Mesendoderm (in vitro differentiated cells): ENCODE measurements at places on chromosomes 7 and 10.
A peak's percentile ranks its signal among the peaks of the same experiment; 100 is the strongest.

DNA sequence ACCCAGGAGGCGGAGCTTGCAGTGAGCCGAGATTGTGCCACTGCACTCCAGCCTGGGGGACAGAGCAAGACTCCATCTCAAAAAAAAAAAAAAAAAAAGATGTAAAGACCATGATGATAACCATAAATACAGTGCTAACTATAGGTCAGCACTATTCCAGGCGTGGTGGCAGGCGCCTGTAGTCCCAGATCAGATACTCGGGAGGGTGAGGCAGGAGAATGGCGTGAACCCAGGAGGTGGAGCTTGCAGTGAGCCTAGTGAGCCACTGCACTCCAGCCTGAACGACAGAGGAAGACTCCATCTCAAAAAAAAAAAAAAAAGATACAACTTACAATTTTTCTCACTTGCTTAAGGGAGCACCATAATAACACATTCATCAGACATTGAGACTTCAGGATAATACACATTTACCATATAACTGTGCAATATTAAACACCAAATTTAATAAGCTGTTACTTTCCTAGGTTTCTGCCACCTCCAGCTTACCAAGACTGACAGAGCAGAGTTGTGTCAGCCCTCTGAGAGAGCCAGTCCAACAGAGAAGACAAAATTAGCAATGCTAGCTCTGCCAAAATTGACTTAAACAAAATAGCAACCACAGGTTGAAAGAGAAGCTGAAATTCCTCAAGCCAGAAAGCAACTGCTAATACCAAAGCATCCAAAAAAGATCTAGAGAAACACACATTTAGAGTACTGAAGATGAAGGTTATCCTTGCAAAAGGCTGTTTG lies 8.2 kb downstream of the DNA2 start:
- peaks cover 8% of the 10 kb centered on the region for H3K36me3 ChIP-seq
- no peaks in the 10 kb centered on the region for H3K4me1 ChIP-seq
- H3K4me3 ChIP-seq = no peak overlapping the region
- H3K27ac ChIP-seq = no peak overlapping the region
- DNase-seq = no peak

DNA sequence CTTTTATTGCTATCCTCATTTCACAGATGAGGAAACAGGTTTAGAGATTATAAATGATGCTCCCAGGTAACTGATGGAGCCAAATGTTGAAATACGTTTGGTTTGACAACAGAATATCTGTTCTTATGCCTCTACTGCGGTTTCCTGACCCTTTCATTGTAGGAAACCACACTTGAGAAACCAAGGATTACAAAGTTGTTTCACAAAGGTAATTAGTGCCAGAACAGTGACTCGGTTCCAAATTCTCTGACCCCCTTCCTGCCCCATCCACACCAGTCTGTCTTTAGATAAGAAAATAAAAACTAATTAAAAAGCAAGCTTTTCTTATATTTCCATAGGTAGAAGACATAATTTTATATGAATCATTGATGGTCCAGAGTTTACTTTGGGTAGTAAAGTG lies 393.7 kb upstream of the MBL2 start:
- no peak overlapping the region for H3K4me3 ChIP-seq
- H3K36me3 ChIP-seq = no peaks in the 10 kb centered on the region
- H3K27me3 ChIP-seq = no peaks in the 10 kb centered on the region
- H3K4me1 ChIP-seq = no peaks in the 10 kb centered on the region

- H3K36me3 ChIP-seq = no peaks in the 10 kb centered on the region
- no peak overlapping the region for H3K4me3 ChIP-seq
- DNase-seq = no peak
These were observed 9.9 kb upstream of the GNAT3 start for GRCh38 chr7:80521809-80522208.

DNA sequence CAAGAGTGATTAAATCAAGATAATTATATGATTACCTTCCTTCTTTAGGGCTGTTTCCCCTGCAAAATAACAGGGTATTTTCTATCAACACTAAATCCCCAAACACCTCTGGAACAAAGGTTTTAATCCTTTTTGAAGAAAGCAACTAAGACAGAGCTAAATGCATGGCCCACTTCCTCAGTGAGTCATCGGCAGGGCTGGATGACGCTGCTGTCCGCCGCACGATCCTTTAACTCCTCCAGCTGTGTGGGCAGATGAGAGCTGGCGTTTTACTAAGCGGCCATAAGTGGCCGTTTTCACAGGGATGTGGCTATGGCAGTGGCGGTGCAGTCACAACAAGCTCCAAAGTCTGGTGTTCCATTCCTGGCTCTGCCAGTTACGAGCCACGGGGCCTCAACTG lies 76.0 kb upstream of the C1QL3 start:
- DNase-seq = no peak
- no peaks in the 10 kb centered on the region for H3K27me3 ChIP-seq
- no peaks in the 10 kb centered on the region for H3K36me3 ChIP-seq
- no peak overlapping the region for H3K4me3 ChIP-seq
- H3K4me1 ChIP-seq = no peaks in the 10 kb centered on the region

- no peaks in the 10 kb centered on the region for H3K36me3 ChIP-seq
- no peaks in the 10 kb centered on the region for H3K27me3 ChIP-seq
- H3K4me1 ChIP-seq = no peaks in the 10 kb centered on the region
- no peak overlapping the region for H3K27ac ChIP-seq
These were observed 21.6 kb downstream of the SEMA3D start for GRCh38 chr7:85165263-85165662.

GRCh38 chr10:86221442-86222335 lies 144.9 kb downstream of the GRID1 start:
- no peaks in the 10 kb centered on the region for H3K27me3 ChIP-seq
- H3K4me3 ChIP-seq = no peak overlapping the region
- H3K27ac ChIP-seq = no peak overlapping the region

- no peaks in the 10 kb centered on the region for H3K36me3 ChIP-seq
- no peak overlapping the region for H3K4me3 ChIP-seq
- no peaks in the 10 kb centered on the region for H3K27me3 ChIP-seq
- DNase-seq = no peak
- H3K4me1 ChIP-seq = no peaks in the 10 kb centered on the region
These were observed 350.7 kb upstream of the ZMIZ1 start for GRCh38 chr10:78718032-78718572.

GRCh38 chr7:22001345-22002004 lies 55.8 kb upstream of the CDCA7L start:
- no peaks in the 10 kb centered on the region for H3K4me1 ChIP-seq
- no peaks in the 10 kb centered on the region for H3K27me3 ChIP-seq
- H3K27ac ChIP-seq = no peak overlapping the region
- peak; percentile 61 for DNase-seq

GRCh38 chr10:62268027-62268398 lies 631 bp downstream of the RTKN2 start:
- no peaks in the 10 kb centered on the region for H3K27me3 ChIP-seq
- no peaks in the 10 kb centered on the region for H3K4me1 ChIP-seq
- H3K4me3 ChIP-seq = peak overlapping the region; percentile 84
- H3K36me3 ChIP-seq = no peaks in the 10 kb centered on the region
- peak overlapping the region; percentile 49 for H3K27ac ChIP-seq

GRCh38 chr10:76068856-76069255 lies 637.4 kb downstream of the LRMDA start:
- no peak overlapping the region for H3K4me3 ChIP-seq
- H3K36me3 ChIP-seq = no peaks in the 10 kb centered on the region
- H3K4me1 ChIP-seq = no peaks in the 10 kb centered on the region
- no peaks in the 10 kb centered on the region for H3K27me3 ChIP-seq
- DNase-seq = no peak

- DNase-seq = no peak
- H3K4me3 ChIP-seq = no peak overlapping the region
- no peaks in the 10 kb centered on the region for H3K36me3 ChIP-seq
These were observed 6.2 kb upstream of the ITGB1 start for GRCh38 chr10:32964270-32964669.

DNA sequence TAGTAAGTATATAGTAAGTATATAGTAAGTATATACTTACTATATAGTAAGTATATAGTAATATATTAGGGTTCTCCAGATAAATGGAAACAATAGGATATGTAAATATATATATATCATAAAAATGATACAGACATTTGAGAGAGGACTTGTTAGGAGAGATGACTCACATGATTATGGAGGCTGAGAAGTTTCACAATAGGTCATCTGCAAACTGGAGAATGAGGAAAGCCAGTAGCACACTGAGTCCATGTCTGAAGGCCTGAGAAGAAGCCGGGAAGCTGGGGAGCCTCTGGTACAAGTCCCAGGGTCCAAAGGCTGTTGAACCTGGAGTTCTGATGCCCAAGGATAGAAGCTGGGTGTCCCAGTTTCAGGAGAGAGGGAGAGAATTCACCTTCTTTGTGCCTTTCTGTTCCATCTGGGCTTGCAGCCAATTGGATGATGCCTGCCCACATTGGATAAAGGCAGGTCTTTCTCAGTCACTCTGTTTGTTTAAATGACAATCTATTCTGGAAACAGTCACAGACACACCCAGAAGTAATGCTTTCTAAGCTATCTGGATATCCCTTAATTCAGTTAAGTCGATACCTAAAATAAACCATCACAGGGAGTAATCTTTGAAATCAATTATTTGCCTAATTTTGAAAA lies 205.5 kb upstream of the CDC14C start:
- no peaks in the 10 kb centered on the region for H3K27me3 ChIP-seq
- H3K27ac ChIP-seq = no peak overlapping the region
- H3K36me3 ChIP-seq = no peaks in the 10 kb centered on the region
- no peak overlapping the region for H3K4me3 ChIP-seq
- no peak for DNase-seq

- no peak overlapping the region for H3K4me3 ChIP-seq
- no peak overlapping the region for H3K27ac ChIP-seq
- DNase-seq = no peak
- no peaks in the 10 kb centered on the region for H3K27me3 ChIP-seq
These were observed 207.3 kb downstream of the ZNF33B start for GRCh38 chr10:42431095-42431494.

DNA sequence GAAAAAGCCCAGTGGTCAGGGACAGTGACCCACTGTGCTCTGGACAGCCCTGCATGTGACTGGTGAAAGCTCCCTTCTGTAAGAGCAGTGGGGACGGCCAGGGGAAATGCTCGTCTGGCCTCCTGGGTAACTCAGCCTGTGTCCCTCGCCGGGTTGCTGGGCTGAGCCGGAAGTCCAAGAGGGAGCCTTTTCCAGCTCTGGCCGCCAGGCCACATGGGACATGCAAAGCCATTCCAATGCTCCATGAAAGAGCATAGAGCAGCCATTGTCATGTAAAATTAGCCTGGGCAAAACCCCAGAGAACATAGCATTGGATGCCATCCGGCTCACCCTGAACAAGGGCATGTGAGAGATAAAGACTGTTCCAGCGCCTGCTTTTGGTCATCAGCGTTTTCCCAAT lies 64.9 kb upstream of the ADRB1 start:
- no peak for DNase-seq
- H3K27me3 ChIP-seq = no peaks in the 10 kb centered on the region
- H3K4me3 ChIP-seq = no peak overlapping the region
- no peak overlapping the region for H3K27ac ChIP-seq

- H3K36me3 ChIP-seq = peaks cover 15% of the 10 kb centered on the region
- H3K4me1 ChIP-seq = peaks cover 26% of the 10 kb centered on the region
- no peak overlapping the region for H3K27ac ChIP-seq
- peak; percentile 72 for DNase-seq
- no peaks in the 10 kb centered on the region for H3K27me3 ChIP-seq
- peak overlapping the region; percentile 87 for H3K4me3 ChIP-seq
These were observed 6.0 kb downstream of the LDB1 start for GRCh38 chr10:102113956-102114857.

DNA sequence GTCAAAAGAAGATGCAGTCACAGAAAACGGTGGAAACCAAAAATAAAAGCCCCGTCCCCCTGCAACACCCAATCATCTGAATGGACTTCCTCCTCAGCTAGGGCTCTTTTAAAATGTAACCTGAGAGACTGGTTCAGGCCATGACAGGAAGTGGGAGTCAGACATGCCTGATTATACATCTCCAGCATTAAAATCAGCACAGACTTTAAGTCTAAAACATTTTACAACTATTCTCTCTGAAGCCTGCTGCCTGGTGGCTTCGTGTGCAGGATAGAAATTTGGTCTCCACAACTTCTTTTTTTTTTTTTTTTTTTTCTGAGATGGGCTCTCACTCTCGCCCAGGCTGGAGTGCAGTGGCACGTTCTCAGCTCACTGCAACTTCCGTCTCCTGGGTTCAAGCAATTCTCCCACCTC lies 30.3 kb downstream of the HACD1 start:
- H3K4me1 ChIP-seq = no peaks in the 10 kb centered on the region
- H3K36me3 ChIP-seq = no peaks in the 10 kb centered on the region
- H3K4me3 ChIP-seq = no peak overlapping the region
- H3K27ac ChIP-seq = no peak overlapping the region

- no peaks in the 10 kb centered on the region for H3K27me3 ChIP-seq
- H3K27ac ChIP-seq = no peak overlapping the region
- no peaks in the 10 kb centered on the region for H3K4me1 ChIP-seq
- no peaks in the 10 kb centered on the region for H3K36me3 ChIP-seq
- DNase-seq = no peak
- H3K4me3 ChIP-seq = no peak overlapping the region
These were observed 481.1 kb downstream of the SEMA3D start for GRCh38 chr7:84705706-84706105.

DNA sequence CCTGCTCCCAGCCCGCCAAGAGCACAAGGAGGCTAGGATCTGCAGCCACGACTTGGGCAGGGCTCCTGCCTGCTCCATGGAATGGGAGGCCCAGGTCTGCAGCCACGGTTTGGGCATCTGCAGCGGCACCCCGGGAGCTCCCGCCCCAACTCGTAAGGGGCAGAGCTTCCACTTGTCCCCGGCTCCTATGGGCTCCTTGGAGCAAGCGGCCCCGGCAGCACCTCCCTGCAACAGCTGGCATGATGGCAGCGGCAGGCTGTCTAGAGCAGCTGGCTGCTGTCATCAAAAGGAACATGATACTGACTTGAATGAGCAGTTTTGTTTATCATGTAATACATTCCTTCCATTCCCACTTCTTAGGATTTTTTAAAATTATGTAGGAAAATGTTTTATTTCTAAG lies 684.0 kb upstream of the FOXK1 start:
- no peak overlapping the region for H3K27ac ChIP-seq
- H3K27me3 ChIP-seq = no peaks in the 10 kb centered on the region
- H3K4me3 ChIP-seq = no peak overlapping the region
- H3K4me1 ChIP-seq = no peaks in the 10 kb centered on the region

- peak overlapping the region; percentile 5 for H3K27ac ChIP-seq
- H3K36me3 ChIP-seq = no peaks in the 10 kb centered on the region
- no peak for DNase-seq
- H3K4me1 ChIP-seq = peaks cover 9% of the 10 kb centered on the region
- no peaks in the 10 kb centered on the region for H3K27me3 ChIP-seq
These were observed 47.1 kb upstream of the UBN2 start for GRCh38 chr7:139183878-139184338.

GRCh38 chr7:22801912-22802311 lies 20.7 kb downstream of the TOMM7 start:
- peaks cover under 1% of the 10 kb centered on the region for H3K4me1 ChIP-seq
- H3K36me3 ChIP-seq = no peaks in the 10 kb centered on the region
- no peaks in the 10 kb centered on the region for H3K27me3 ChIP-seq
- no peak overlapping the region for H3K4me3 ChIP-seq
- H3K27ac ChIP-seq = peak overlapping the region; percentile 4
